ENCODE measurements at places on chromosomes 5 and 9. TPM values are rescaled to one million over a fixed set of nuclear protein-coding genes. Genes with fewer than 3 reads are reported as not detected.
A peak's percentile ranks its signal among the peaks of the same experiment; 100 is the strongest.

GRCh38 chr5:21807953-21808352 is 1045.2 kb downstream of the CDH12 start:
- H3K36me3 ChIP-seq, result no peaks in the 10 kb centered on the region
- H3K4me3 ChIP-seq, result no peak overlapping the region
- no peaks in the 10 kb centered on the region for H3K27me3 ChIP-seq
- H3K4me1 ChIP-seq, result no peaks in the 10 kb centered on the region
- DNase-seq, result no peak

GRCh38 chr9:15553528-15553898 is 670 bp downstream of the CCDC171 start:
- peak overlapping the region; percentile 81 for H3K4me3 ChIP-seq
- no peak for DNase-seq
- H3K27me3 ChIP-seq, result no peaks in the 10 kb centered on the region
- peaks cover 2% of the 10 kb centered on the region for H3K4me1 ChIP-seq
- H3K27ac ChIP-seq, result no peak overlapping the region

DNA sequence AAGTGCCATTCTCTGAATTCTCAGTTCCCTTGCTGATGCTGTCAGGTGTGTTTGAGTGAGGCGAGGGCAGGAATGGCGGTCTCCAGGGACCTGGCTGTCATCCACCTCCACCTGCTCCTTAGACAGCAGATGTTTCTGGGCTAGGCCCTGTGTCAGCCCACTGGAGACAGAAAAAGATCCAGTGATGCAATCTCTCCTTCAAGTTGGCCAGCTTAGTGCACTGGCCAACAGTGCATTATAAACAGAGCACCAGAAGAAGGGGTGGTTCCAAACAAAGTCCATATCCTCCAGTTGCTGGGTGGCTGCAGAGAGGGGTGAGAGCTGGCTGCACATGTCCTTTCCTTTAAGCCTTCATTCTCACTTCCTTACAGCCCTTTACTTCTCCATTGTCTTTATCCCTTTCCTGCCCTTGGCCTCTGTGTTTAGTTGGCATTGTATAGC is 26.5 kb downstream of the NANS start:
- H3K27me3 ChIP-seq, result no peaks in the 10 kb centered on the region
- no peak overlapping the region for H3K4me3 ChIP-seq
- 0 out of 2 replicates have a peak, but pooled peaks cover 2% of the 10 kb centered on the region for H3K4me1 ChIP-seq
- H3K27ac ChIP-seq, result no peak overlapping the region

- H3K36me3 ChIP-seq, result no peaks in the 10 kb centered on the region
- no peak overlapping the region for H3K4me3 ChIP-seq
- H3K27me3 ChIP-seq, result no peaks in the 10 kb centered on the region
- H3K4me1 ChIP-seq, result no peaks in the 10 kb centered on the region
- no peak for DNase-seq
Observed at GRCh38 chr9:37760416-37761161, 7.0 kb downstream of the TRMT10B start.

- H3K4me1 ChIP-seq, result no peaks in the 10 kb centered on the region
- H3K36me3 ChIP-seq, result no peaks in the 10 kb centered on the region
- H3K4me3 ChIP-seq, result no peak overlapping the region
- H3K27ac ChIP-seq, result no peak overlapping the region
Observed at GRCh38 chr9:111052791-111053190, 14.5 kb upstream of the LPAR1 start.

DNA sequence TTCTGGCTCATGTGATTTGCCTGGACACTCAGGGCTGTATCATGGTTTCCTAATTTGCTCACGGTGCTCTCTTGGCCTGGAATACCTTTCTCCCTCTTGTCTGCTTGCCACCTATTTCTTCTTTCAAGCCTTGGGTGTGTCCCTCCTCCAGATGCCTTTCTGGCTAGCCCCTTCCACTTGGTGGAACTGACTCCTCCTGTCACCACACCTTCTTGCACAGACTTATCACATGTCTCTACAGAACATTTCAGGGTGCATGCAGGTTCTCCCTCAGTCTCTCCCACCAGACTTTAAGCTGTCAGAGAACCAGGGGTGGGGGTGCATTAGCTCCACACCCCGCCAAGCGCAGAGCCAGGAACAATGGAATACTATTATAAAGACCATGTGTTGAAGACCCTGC is 1.9 kb downstream of the TBC1D2 start:
- no peak overlapping the region for H3K4me3 ChIP-seq
- H3K27me3 ChIP-seq, result no peaks in the 10 kb centered on the region
- DNase-seq, result no peak
- no peak overlapping the region for H3K27ac ChIP-seq

Gene OSMR
- total RNA-seq, result 2.6 TPM

Gene ST6GALNAC4
- 27.0 TPM for total RNA-seq

Gene ADCY2
- 131 TPM for total RNA-seq

Gene MEIKIN
- not detected for total RNA-seq

Gene IFNK
- total RNA-seq, result not detected
